ENCODE measurements at places on chromosomes 7 and 10. TPM values are rescaled to one million over a fixed set of nuclear protein-coding genes. Genes with fewer than 3 reads are reported as not detected.
A peak's percentile ranks its signal among the peaks of the same experiment; 100 is the strongest.

The TAS2R3 gene
- 1.3 TPM for total RNA-seq

The LRIT1 gene
- not detected for total RNA-seq

The LOXL4 gene
- 68.3 TPM for total RNA-seq

The CPN1 gene
- not detected for total RNA-seq

The AKR1D1 gene
- not detected for total RNA-seq

The HTR5A gene
- not detected for total RNA-seq

The CTNNA3 gene
- not detected for total RNA-seq

The CTAGE4 gene
- total RNA-seq = 0.43 TPM

GRCh38 chr10:1230592-1231275 lies 174.5 kb downstream of the WDR37 start:
- DNase-seq = no peak

- DNase-seq = peak; percentile 68
Observed at GRCh38 chr7:40324914-40325313, 190.1 kb downstream of the SUGCT start.

GRCh38 chr7:47344171-47344955 lies 237.5 kb downstream of the TNS3 start:
- no peak for DNase-seq

- no peak for DNase-seq
Observed at GRCh38 chr10:132957981-132958882, 15.9 kb upstream of the CFAP46 start.

DNA sequence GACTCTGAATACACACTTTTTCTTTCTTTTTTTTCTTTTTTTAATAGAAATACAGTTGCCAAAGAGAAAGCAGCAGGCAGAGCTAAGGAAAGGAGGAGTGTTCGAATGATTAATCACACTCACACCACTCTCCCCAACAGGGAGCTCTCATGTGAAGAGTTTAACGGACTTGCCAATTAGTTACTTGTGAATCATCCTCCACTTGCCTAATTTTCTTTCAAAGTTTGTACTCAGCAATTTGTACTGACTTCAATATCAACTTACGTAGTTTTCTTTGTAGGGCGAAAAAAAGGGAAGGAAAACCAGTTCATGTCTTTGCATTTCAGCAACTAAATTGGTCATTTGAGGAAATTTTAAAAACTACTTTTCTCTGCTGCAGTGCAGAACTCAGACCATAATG lies 109.2 kb downstream of the PIP4K2A start:
- peak; percentile 80 for DNase-seq

DNA sequence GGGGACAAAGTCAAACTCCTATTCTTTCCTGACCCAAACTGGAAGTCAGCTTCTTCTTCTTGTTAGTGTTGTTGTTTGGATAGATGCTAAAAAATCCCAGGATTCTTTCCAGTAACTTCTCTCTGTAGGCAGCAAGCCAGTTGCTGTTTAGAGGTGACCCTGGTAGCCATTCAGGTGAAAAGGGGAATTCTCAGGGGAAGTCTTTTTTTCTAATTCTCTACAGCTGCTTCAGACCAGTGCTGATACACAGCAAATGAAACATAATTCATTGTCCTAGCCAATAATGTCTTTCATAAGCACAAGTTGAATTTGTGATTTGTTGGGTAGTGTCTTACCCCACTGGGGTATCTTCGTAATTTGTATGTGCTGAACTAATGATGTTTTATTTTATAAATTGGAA lies 357.3 kb downstream of the BBS9 start:
- no peak for DNase-seq

GRCh38 chr10:49711481-49711880 lies 32.0 kb downstream of the C10orf53 start:
- no peak for DNase-seq

GRCh38 chr10:86813101-86813500 lies 56.7 kb downstream of the BMPR1A start:
- peak; percentile 10 for DNase-seq

DNA sequence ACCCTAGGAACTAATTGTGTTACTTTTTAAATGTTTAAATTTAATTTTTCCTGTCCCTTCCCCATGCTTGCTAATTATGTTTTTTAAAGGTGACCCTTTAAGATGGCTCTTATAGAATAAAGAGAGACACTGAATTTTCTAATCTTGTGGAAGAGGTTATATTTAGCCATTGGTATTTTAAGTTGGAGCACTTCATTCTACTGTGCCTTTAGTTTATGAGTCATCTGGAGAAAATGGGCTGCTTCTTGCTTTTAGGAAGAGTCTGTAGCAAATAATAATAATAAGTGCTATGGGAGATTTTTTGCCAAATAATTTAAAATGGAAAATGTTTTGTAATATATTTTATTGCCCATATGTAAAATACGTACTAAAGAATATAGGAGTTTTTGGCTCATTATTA lies 139.7 kb downstream of the ADK start:
- peak; percentile 57 for DNase-seq

DNA sequence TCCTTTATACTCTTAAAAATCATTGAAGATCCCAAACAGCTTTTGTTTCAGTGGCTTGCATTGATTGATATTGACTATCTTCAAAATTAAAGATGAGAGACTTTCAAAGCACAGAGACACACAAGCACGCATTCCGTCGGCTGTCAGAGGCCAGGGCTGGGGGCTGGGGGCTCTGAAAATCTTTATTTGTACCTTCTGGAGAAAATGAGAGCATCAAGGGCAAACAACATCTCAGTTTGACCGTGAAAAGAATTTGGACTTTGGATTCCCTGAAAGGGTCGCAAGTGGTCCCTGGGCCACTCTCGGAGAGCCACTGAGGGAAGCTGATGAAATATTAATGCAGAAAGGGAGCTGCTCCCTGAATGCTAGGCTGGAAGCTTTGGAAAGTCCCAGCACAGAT lies 96.4 kb downstream of the CHST15 start:
- no peak for DNase-seq

- DNase-seq = no peak
Observed at GRCh38 chr7:7820939-7821338, 102.5 kb upstream of the RPA3 start.

GRCh38 chr10:14736043-14736442 lies 38.7 kb downstream of the FAM107B start:
- DNase-seq = no peak

GRCh38 chr10:50997461-50997860 lies 76.8 kb upstream of the PRKG1 start:
- DNase-seq = peak; percentile 55

GRCh38 chr7:53383131-53383530 lies 347.7 kb downstream of the POM121L12 start:
- DNase-seq = peak; percentile 1

GRCh38 chr10:116948530-116948870 lies 56.5 kb downstream of the SHTN1 start:
- no peak for DNase-seq

DNA sequence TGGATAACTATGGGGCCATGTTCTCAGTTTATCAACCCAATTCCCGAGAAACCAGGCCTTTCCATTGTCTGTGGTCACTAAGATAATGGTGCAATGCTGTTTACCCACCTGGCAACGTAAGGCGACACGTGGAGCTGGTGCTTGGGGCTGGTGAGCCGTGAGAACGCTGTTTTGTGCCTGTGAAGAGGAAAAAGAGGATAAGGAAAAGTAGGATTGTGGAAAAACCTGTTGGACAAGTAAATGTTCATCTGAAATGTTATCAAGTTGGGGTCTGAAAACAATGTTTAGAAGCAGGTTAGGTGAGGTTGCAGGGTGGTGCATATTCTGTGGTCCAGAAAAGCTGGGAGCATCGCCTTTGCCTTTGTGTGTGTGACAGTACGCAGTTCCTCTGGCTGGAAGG lies 88.5 kb downstream of the PPP1R17 start:
- DNase-seq = no peak

GRCh38 chr7:19772841-19773760 lies at the start of gene TMEM196:
TSS of gene TMEM196 (minus strand) at chr7:19773617. CDS start at chr7:19772696, 921 bp downstream.
- DNase-seq = peak; percentile 27

DNA sequence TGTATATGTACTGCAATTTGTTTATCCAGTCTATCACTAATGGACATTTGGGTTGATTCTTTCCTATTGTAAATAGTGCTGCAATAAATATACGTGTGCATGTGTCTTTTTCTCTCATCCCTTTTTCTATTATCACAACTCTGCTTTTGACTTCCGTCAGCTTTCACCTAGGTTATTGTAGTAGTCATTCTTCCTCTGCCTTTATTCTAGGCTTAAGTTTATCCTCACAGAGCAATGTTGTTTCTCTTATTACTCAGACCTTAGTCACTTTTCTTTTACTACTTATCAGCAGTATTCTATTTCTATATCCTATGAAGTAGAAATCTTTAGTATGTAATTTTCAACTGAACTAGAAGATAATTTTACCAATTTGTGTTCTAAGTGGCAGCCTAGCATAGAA lies 175.3 kb upstream of the SEMA3E start:
- no peak for DNase-seq

GRCh38 chr7:3957472-3958108 lies 656.5 kb downstream of the SDK1 start:
- DNase-seq = no peak

GRCh38 chr7:158809596-158809995 lies 19.7 kb downstream of the ESYT2 start:
- peak; percentile 35 for DNase-seq

DNA sequence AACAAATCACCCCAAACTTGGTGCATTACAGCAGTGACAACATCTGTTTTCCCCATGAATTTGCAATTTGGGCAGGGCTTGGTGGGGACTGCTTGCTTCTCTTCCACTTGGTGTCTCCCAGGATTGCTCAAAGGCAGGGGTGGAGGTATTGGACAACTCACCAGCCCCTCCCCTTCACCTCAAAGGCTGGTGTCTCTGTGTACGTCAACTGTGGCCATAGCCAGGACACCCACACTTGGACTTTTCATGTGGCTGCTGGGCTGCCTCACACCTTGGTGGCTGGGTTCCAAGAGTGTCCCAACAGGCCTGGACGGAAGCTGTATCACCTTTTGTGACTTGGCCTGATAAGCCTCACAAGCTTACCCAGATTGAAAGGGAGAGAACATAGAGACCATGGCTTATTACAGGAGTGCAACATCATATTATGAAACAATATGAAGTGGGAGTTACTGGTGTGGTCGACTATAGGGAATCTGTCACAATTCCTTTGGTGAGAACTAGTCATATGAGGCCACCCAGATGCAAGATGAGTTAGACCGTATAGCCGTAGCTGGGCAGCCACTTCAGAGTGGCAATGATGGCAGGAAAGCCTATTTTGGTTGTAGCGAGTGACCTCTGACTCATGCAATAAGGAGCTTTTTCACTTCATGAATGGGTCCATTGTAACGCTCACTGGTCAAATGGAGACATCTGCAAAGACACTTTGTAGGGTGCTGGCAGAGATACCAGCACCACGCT lies 187.6 kb upstream of the ITGB1 start:
- no peak for DNase-seq

GRCh38 chr10:80996615-80997193 lies 459.0 kb downstream of the SH2D4B start:
- no peak for DNase-seq

- DNase-seq = no peak
Observed at GRCh38 chr7:64832136-64832535, 37.9 kb downstream of the ZNF138 start.

GRCh38 chr10:75462865-75463264 lies 31.4 kb downstream of the LRMDA start:
- DNase-seq = no peak

- DNase-seq = no peak
Observed at GRCh38 chr7:27680610-27681009, 17.9 kb upstream of the HIBADH start.

GRCh38 chr7:133801341-133801740 lies 325.8 kb upstream of the LRGUK start:
- DNase-seq = no peak

- no peak for DNase-seq
Observed at GRCh38 chr10:4296161-4296560, 511.2 kb upstream of the KLF6 start.

DNA sequence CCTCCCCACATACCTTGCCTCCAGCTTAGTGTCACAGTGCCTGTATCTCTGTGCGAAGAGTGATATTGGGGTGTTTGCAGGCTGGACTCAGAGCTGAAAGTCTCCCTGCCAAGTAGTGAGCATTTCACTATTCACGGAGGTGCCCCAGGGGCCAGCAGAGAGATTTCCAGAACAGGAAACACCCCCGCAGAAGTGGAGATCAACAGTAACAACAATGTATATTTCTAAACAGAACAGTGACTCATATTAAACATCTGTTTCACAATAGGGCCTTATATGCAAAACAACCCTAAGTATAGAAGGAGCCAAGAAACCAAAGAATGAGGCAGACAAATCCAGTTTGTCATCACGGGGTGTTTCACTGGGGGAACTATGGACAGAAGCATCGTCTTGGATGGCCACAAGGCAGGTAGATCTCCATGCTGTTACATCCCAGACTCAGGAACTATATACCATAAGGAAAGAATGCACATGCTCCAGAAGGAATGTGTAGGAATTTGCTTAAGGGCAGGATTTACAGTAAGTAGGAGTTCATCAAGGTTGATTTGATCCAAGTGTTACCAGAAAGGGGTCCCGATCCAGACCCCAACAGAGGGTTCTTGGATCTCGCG lies 29.3 kb upstream of the CCL24 start:
- peak; percentile 96 for DNase-seq

- DNase-seq = no peak
Observed at GRCh38 chr10:13732465-13732881, 145.7 kb downstream of the PRPF18 start.

- no peak for DNase-seq
Observed at GRCh38 chr7:2487586-2488271, 11.5 kb upstream of the GRIFIN start.

DNA sequence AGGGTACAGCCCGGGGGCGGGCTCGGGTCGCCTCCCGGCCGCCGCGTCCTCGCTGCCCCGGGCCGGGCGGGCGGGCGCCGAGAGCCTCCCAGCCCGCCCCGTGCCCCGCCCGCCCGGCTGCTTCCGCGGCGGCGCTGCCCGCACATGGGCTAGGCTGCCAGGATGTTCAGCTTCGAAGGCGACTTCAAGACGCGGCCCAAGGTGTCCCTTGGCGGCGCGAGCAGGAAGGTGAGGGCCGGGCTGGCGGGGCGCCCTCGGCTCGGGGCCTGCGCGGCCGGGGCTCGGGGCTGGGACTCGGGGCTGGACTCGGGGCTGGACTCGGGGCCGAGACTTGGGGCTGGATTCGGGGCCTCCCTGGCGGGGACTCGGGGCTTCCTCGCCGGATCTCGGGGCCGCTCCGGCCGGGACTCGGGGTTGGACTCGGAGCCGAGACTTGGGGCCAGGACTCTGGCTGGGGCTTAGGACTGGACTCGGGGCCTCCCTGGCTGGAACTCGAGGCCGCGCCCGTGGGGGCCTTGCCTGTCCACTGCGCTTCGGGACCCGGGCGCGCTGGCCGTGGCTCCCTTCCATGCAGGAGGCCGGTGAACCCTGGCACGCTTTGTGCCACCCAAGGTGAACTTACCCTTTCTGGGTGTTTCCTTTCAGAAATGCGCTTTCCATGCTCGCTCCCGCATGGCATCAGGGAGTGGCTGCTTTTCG lies 534 bp downstream of the UBE3C start:
- peak; percentile 54 for DNase-seq

- peak; percentile 73 for DNase-seq
Observed at GRCh38 chr10:86779220-86780017, 23.0 kb downstream of the BMPR1A start.

DNA sequence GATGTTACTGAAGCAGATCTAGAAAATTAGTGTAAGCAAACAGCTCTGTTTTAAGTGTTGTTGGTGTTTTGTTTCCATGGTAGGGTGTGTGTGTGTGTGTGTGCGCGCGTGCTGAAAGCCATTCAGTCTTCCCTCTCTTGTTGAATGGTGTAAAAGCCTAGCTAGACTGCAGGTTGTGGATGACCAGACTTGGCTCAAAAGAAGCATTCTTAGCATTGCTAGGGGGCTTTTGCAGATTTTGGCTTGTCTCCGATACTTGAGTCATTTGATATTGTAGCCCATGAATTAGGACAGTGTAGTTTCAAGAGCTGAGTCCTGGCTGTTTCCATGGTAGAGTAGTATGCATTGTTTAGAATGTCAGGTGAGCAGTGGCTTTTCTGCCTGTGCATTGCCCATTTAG lies 99.1 kb downstream of the SND1 start:
- peak; percentile 25 for DNase-seq

Measured in fibroblast of villous mesenchyme (primary cell).